CD8-positive, alpha-beta memory T cell (primary cell): ENCODE measurements at places on chromosomes 7 and 10.

DNA sequence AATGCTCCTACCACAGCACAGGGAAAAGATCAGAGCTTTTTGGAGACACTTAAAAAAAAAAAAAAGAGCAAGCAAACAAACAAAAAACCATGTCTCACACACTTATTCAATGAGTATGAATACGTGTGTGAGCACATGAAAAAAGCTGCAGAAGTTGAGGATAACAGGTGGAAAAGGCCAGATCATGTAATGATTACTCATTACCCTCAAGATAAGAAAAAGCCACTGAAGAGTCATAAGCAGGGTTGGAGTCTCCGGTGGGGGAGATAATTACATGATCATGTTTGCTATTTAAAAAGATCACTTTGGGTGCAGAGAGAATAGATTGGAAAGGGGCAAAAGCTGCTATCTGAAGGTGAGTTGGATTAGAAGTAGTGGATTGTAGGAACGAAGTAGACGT, 77.0 kb downstream of the POU6F2 start:
- no peak for DNase-seq

- DNase-seq: no peak
Measured at GRCh38 chr10:9068003-9068402, 1013.5 kb downstream of the GATA3 start.

GRCh38 chr7:137846549-137846826, 286 bp downstream of the DGKI start:
- DNase-seq: peak; percentile 5

- DNase-seq: peak; percentile 85
Measured at GRCh38 chr7:3092468-3092867, 48.8 kb upstream of the CARD11 start.

GRCh38 chr10:102208311-102209035, 17.6 kb upstream of the ELOVL3 start:
- no peak for DNase-seq

GRCh38 chr7:36299823-36300341, 89.8 kb upstream of the ANLN start:
- no peak for DNase-seq

GRCh38 chr7:17674166-17674942, 265.9 kb downstream of the SNX13 start:
- no peak for DNase-seq

DNA sequence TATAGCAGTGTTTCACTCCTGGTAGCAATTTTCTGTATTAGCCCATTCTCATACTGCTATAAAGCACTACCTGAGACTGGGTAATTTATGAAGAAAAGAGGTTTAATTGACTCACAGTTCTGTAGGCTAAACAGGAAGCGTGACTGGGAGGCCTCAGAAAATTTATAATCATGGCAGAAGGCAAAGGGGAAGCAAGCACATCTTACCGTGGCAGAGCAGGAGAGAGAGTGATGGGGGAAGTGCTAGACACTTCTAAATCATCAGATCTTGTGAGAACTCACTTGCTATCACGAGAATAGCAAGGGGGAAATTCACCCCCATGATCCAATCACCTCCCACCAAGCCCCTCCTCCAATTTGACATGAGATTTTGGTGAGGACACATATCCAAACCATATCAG, 131.6 kb upstream of the EFCAB10 start:
- DNase-seq: no peak

- no peak for DNase-seq
Measured at GRCh38 chr7:27782849-27783248, 42.9 kb downstream of the TAX1BP1 start.
